ENCODE measurements at places on chromosomes 3 and 15.

DNA sequence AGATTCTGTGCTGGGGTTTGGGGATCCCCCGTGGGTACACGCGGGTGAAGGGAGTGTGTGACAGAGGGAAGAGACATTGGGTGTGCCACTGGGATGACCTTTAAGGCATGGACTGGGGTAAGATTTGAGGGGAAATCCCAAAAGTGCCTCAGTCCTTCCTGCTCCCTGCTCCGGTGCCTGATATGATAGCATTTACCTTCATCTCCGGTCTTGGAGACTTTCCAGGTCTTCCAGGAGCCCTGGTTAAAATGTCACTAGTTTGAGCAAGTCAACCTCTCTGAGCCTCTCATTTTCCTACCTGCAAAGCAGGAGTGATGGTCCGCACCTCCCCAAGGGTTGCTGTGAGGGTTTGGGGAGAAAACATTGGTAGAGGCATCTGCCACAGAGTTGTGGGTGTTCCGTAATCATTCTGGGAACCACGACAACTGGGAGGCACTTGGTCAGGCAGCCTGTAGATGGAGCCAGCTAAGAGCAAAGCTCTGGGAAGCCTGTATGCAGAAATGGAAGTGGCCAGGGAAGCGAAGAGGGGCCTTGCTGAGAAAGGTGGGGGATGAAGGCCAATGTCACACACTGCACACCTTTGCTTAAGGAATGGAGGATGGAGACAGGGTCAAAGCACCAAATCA is 33.9 kb upstream of the KIF23 start:
- no peak for DNase-seq

GRCh38 chr15:36334059-36334458 is 245.4 kb upstream of the CDIN1 start:
- no peak for DNase-seq

- DNase-seq, result no peak
These were observed 202.6 kb downstream of the MEX3B start for GRCh38 chr15:81843226-81843625.

GRCh38 chr3:60192297-60193114 is 1058.7 kb downstream of the FHIT start:
- DNase-seq, result no peak

DNA sequence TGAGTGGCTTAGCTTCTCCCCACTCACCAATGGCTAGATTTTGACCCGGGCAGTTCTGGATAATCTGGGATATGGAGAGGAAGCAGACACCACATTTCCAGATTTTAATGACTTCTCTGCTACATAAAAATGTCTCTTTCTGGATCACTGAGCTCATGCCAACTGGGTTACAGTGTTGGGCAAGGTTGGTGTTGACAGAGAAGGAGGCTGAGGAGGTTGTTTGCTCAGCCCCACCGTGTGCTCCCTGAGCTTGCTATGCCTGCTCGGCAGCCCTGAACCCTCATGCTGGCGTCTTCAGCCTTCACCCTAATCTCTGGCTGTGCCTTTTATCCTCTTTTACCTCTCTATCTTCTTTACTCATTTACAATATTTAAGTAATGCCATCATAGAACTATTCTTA is 53.0 kb upstream of the KPNA4 start:
- DNase-seq, result no peak

GRCh38 chr15:94445566-94446160 is 214.3 kb downstream of the MCTP2 start:
- no peak for DNase-seq

- DNase-seq, result no peak
These were observed 59.5 kb downstream of the AMOTL2 start for GRCh38 chr3:134314588-134315285.

DNA sequence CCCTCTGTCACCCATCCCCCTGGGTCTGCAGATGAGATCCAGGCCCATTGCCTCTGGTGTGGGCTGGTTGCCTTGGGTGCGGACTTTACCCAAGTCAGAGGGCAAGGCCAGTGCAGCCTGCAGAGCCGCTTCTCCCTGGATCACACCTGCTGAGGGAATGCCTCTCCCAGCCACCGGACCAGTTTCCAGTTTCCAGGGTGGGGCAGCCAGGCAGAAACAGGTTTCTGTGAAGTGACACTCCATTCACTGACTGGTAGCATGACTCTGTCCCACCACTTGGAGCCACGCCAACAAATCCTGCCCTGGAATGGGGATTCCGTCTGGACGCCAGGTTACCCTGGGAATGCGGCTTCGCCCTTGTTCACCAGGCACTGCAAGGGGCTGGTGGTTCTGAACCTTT is 30.0 kb downstream of the PAQR5 start:
- DNase-seq, result no peak

DNA sequence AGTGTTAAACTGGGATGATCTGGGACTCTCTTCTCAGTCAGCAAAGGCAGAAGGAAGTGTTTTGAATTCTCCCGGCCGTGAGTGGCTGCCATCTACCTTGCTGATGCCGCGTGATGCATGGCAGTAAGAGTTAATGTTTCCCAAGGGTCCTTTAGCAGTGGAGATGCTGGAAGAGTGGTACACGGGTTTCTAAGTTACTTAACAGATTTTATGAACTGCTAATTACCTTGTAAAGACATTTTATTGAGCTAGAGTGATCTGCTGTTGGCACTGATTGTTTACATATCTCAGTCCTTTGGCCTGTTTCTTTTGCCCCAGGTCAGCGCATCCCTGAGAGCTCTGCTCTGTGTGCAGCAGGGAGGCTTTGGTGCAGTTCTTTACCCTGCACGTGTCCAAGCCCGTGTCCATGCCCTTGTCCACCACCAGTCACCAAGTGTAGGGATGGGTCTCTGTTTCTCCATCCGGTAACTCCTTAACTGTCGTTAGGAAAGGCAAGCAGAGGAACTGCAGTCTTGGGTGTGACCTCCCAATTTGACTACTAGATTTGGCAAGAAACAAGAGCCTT is 172.3 kb downstream of the SLCO3A1 start:
- DNase-seq, result no peak

DNA sequence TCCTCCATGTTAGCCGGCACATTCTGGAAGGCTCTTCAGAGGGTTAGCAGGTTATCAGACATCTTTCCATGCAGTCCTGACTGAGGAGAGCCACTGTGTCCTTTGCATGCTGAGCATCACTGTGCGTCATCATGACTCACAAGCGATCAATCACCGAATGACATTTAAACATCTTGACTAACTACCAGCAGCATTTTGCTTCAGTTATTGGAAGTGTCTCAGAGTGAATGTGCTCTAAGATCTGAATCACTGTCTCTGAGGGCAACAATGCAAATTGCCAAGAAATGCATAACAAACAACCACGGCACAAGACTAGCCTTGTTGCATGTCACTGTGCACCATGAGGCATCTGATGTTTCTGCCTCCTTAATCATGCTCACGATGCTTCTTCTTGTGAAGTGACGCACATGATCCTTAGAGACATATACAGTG is 18.3 kb upstream of the ATP8B4 start:
- DNase-seq, result no peak

DNA sequence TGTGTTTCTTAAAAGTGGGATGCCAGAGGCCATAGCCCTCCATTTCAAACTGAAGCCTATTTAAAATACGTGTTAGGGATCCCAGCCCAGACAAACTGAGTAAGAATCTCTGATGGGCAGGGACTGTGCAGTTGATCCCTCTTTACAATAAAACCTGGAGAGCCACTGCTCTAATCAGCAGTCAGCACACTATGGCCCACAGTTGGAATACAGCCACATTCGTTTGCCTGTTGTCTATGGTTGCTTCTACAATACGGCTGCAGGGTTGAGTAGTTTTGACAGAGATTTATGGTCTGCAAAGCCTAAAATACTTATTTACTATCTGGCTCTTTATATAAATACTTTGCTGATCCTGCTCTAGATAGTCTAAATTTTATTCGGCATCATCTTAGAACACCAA is 32.4 kb downstream of the TJP1 start:
- DNase-seq, result no peak

GRCh38 chr15:89441295-89441812 is 55.0 kb downstream of the RHCG start:
- no peak for DNase-seq

- no peak for DNase-seq
These were observed 237.7 kb upstream of the GOLIM4 start for GRCh38 chr3:168333410-168333935.

- no peak for DNase-seq
These were observed 35.0 kb upstream of the CAPN3 start for GRCh38 chr15:42324308-42324707.

DNA sequence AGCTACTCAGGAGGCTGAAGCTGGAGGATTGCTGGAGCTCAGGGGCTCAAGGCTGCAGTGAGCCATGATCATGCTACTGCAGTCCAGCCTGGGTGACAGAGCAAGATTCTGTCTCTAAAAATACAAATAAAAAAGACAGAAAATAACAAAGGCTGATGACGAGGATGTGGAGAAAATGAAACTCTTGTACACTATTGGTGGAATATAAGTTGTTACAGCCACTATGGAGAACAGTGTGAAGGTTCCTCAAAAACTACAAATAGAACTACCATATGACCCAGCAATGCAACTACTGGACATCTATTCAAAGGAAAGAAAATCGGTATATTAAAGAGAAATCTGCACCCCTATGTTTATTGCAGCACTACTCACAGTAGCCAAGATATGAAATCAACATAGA is 526.7 kb upstream of the NAALADL2 start:
- DNase-seq, result no peak

DNA sequence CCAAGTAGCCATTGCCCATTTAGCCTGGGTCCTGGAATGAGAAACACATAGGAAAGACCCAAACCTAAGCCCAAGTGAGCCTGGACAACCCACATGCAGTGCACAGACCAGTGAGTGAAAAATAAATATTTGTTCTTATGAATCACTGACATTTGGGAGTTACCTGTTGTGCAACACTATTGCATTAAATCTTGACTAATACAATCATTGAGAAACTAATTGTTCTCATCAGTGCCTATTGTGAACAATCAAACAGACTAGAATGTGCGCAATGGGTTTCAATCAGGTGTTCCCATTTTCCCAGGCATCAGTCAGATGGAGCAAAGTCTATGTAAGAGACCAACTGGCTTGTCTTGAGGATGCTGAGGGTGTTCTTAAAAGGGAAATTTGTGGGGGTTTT is 54.7 kb upstream of the CNOT10 start:
- DNase-seq, result no peak

DNA sequence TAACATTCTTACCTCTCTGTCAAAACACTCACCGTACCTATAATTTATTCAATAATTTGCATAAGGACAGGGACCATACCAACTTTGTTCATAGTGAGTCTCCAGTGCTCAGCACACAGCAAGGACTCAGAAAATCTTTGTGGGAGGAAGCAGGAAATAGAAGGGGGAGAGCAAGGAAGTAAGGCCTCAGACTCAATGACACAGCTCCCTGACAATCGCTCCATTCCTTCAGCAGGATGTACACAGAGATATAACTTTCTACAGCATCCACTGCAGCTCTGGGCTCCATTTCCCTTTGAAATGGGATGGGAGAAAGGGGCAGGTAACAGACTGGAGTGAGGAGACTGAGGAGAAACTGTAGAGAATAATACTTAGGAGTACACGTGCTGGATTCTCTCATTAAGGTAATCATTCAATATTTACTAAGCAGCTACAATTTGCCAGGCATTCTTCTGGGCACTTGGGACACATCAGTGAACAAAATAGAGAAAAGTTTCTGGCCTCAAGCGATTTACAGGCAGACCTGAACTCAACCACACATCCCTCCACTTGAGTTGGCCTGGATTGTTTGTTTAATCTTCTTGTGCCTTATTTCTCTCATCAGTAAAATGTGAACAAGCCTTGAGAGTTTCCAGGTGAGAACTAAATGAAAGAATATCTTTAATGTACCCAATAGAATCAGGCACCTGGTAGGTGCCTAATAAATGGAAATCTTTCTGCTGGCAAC is 330.3 kb upstream of the THBS1 start:
- DNase-seq, result no peak

- DNase-seq, result no peak
These were observed 426.5 kb upstream of the CDIN1 start for GRCh38 chr15:36152936-36153335.

DNA sequence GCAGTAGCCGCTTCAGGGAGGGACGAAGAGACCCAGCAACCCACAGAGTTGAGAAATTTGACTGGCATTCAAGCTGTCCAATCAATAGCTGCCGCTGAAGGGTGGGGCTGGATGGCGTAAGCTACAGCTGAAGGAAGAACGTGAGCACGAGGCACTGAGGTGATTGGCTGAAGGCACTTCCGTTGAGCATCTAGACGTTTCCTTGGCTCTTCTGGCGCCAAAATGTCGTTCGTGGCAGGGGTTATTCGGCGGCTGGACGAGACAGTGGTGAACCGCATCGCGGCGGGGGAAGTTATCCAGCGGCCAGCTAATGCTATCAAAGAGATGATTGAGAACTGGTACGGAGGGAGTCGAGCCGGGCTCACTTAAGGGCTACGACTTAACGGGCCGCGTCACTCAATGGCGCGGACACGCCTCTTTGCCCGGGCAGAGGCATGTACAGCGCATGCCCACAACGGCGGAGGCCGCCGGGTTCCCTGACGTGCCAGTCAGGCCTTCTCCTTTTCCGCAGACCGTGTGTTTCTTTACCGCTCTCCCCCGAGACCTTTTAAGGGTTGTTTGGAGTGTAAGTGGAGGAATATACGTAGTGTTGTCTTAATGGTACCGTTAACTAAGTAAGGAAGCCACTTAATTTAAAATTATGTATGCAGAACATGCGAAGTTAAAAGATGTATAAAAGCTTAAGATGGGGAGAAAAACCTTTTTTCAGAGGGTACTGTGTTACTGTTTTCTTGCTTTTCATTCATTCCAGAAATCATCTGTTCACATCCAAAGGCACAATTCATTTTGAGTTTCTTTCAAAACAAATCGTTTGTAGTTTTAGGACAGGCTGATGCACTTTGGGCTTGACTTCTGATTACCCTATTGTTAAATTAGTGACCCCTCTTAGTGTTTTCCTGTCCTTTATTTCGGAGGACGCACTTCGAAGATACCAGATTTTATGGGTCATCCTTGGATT is at the start of gene MLH1:
TSS of gene MLH1 (plus strand) at position 193 of the 958 bp plus-strand sequence. CDS start at position 223, 30 bp downstream.
- DNase-seq, result peak; percentile 94

GRCh38 chr3:140902791-140903190 is 38.8 kb upstream of the SLC25A36 start:
- DNase-seq, result no peak

- DNase-seq, result no peak
These were observed 18.8 kb downstream of the ZXDC start for GRCh38 chr3:126456766-126457388.

DNA sequence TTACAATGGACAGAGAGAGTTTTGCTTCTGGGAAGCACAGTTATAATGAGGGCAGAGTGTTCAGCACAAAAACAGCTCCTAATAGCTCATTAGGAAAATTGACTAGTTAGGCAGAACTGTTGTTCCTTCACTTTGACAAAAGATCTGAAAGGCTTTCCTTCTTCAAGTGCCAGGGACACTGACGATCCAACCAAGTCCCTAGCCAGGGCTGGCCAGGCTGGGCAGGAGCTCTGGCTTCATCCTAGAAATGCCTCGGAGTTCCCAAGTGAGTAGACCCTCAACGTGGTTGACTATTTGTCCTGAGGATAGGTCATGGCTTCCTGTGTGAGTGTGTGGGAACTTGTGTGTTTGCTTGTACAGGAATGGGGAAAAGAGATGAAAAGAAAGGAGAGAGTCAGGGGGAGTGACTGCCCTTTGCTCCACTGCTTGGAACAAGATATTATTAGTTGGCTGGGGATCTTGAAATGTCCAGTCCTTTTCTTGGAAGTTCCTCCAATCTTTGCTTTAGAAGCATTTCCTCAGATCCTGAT is 617.9 kb downstream of the NTRK3 start:
- DNase-seq, result no peak

- DNase-seq, result no peak
These were observed 53.9 kb upstream of the MELTF start for GRCh38 chr3:197083486-197083885.

GRCh38 chr3:150079029-150079739 is 108.5 kb upstream of the PFN2 start:
- DNase-seq, result no peak

GRCh38 chr3:64488939-64489338 is 198.9 kb downstream of the ADAMTS9 start:
- no peak for DNase-seq

- no peak for DNase-seq
These were observed 28.4 kb upstream of the SMAD6 start for GRCh38 chr15:66673410-66674322.
